ENCODE measurements at places on chromosomes 5 and 9.
A peak's percentile ranks its signal among the peaks of the same experiment; 100 is the strongest.

DNA sequence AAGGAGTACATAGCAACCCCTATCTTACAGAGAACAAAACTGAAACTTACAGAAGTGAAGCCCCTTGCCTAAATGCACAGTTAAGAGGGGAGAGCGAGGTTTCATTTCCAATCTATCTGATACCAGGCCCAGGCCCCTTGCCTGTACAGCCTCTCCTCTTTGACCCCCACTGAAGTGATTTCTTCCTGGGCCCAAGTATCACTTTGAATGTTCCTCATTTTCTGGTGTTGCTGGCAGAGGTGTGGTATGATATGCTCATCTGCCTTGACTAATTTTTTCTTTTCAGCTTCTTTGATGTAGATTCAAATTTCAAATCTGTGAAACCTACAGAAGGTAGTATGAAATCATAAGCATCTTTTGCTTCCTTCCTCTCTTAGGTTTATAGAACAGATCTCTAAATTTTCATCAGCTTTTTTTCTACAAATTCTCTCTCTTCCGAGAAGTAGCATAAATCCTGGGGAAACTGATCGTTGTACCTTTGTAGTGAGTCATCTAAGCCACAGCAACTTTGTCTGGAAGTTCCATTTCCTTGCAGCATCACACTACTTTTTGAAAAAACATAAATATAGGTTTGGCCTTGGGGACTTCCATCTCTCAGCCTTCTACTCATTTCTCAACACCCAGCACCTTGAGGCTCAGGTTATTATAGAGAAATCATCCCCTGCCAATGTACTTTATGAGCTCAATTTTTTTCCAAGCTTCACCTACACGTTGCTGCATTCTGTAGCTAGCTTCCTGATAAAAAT, 402.4 kb upstream of the PTGER4 start:
- no peak for DNase-seq

DNA sequence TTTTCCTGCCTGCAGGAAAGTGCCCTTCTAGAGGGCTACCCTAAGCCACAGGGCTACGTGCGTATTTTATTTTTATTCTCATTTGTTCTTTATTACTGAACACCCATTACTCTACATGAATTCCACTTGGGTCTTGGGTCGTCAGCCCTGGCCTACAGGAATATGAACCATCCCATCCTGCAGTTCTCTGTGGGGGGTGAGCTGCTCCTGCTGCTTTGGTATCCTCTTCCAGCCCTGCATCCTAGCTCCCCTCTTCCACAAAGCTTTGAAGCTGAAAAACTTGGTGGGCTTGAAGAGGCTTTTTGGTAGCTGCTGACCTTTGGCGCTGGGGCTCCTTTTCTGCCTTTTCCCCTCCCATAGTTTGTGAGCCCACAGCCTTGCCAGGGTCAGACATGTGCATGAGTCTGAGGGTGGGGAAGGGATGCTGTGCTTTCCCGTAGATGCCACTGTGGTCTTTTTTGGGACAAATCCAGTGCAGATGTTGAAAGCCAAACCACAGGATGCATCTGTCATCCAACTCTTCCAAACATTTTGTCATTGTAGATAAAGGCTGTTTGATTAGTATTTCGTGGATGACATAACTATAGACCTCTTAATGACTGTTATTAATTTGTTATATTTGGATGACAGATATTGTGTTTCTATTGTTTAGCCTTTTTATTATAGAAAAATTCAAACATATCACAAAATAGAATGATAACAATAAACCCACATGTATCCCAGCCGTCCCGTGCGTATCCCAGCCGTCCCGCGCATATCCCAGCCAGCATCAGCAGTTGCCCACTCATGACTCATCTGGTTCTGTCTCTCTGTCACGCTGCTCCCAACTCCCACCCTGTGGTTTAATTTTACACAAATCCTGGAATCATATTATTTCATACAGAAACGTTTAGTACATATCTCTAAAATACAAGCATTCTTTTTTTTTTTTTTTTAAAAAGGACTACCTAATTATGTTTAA, 43.9 kb downstream of the SLC46A2 start:
- DNase-seq, result no peak

DNA sequence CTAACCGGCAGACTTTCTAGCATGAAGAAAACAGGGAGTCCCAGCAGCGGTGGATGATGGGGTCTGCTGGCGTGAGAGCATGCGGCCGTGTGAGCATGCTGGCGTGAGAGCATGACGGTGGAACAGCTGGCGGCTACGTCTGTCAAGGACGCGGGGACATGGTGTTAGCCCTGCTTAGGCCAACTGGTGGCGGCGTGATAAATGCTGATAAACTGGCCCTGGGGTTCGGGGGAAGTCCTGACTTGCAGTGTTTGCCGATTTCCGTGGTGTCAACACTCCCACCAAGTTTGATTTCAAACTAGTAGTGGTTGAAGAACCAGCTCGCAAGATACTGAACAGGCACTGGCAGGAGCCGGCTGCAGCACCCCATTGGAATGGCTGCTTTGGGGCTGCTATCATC, 122.4 kb upstream of the RAPGEF1 start:
- no peak for DNase-seq

DNA sequence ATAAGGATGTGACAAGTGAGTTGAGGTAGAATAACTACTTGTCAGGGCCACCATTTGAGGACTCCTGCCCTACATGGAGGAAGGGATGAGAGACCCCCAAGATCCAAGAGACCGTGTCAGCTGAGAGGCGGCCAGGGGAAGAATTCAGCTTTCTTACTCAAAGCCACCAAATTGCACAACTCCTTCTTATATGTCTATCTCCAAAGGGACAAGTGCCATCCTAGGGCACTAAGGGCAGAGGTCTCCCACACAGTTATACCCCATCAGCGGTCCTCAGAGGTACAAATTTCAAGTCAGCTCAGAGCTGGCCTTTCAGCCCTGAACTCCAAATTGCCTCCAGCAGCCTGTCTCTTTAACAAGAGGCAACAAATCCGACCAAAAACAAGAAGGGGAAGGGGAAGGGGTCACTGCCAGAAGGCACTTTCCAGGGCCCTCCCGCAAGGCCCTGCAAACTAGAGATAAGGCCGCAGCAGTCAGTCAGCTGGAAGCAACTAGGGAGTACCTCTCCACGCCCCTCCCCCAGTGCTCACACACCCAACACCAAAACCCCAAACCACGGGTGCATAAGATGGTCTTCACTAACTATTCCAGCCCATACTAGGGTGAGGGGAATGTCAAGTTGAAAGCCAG, 6.1 kb upstream of the STOML2 start:
- DNase-seq, result no peak

DNA sequence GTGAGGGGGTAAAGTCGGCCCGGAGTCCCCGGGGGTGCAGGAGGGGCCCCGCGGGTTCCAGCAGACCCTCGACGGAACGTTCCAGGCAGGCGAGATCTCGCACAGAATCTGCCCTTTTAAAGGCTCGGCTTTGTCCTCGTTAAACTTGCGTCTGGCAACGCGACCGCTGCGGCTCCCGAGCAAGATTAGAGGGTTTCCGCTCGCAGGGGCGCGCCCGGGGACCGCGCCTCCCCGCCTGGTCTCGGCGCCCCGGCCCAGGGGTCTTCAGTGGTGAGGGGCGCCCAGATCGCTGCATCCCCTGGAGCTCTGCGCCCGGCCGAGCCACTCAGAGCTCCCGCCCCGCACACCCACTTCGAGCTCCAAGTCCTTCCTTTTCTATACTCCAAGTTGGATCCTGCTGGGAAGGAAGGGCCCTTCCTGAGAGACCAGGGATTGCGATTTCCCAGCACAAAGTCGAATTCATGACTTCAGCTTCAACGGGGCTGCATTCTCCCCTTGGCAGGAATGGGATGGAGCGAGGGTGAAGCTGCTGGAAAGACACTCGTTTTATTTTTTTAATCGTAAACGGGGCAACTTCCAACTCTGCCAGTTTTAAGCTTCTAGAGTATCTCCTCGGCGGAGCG, 11.3 kb downstream of the PROP1 start:
- DNase-seq, result peak; percentile 44

DNA sequence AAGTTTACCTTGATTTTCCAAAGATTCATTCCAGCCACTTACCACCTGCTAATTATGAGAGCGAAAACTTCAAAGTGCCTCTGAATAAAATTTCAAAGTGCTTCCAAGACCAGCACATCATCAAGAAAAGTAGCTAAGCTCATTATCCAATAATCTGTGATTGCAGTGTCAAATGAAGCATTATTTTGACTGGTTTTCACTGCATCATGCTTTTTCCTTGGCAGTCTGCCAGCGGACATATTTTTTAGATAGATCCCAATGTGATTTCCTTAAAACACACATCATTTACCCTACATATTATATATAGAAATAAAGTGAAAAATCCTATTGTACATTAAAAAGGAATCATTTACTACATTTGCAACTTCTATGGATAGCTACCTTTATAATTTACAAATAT, 508.6 kb upstream of the FAM174A start:
- peak; percentile 11 for DNase-seq

GRCh38 chr5:127229185-127229889, 61.3 kb upstream of the MEGF10 start:
- peak; percentile 41 for DNase-seq

- DNase-seq, result no peak
These were observed 515.9 kb upstream of the PAPPA start for GRCh38 chr9:115637661-115638060.

DNA sequence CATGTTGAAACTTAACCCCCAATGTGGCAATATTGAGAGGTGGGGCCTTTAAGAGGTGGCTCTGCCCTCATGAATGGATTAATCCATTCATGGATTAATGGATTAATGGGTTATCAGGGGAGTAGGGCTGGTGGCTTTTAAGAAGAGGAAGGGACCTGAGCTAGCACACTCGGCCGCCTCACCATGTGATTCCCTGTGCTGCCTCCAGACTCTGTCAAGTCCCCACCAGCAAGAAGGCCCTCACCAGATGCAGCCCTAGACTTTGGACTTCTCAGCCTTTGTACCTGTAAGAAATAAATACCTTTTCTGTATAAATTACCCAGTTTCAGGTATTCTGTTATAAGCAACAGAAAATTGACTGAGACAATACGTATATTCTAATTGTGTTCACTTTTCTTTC, 272.2 kb upstream of the DMRT1 start:
- no peak for DNase-seq

- DNase-seq, result peak; percentile 60
These were observed 27.8 kb upstream of the GRPEL2 start for GRCh38 chr5:149317281-149318048.

DNA sequence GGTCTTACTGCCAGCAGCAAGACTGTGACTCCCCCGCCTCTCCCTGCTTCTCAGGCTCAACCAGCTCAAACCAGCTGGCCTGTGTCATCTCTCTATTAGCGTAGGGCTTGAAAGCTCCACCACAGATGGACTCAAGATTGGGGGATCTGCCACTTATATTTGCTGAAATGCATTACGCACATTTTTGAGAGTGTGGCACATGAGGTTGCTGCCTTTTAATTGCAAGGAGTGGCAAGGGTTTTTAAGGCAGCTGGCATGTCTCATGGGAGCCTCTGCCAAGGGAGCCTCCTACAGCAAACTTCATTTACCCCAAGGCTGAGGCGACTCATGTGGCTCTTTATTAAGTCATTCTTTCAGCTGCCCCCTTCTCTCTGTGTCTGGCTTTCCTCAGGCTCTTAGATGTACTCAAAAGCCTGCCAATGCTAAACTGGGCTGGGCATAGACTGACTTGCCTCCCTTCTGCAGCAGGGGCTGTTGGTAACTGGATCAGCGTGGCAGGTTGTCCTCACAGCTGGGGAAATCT, 219.3 kb downstream of the SMARCA2 start:
- peak; percentile 48 for DNase-seq

DNA sequence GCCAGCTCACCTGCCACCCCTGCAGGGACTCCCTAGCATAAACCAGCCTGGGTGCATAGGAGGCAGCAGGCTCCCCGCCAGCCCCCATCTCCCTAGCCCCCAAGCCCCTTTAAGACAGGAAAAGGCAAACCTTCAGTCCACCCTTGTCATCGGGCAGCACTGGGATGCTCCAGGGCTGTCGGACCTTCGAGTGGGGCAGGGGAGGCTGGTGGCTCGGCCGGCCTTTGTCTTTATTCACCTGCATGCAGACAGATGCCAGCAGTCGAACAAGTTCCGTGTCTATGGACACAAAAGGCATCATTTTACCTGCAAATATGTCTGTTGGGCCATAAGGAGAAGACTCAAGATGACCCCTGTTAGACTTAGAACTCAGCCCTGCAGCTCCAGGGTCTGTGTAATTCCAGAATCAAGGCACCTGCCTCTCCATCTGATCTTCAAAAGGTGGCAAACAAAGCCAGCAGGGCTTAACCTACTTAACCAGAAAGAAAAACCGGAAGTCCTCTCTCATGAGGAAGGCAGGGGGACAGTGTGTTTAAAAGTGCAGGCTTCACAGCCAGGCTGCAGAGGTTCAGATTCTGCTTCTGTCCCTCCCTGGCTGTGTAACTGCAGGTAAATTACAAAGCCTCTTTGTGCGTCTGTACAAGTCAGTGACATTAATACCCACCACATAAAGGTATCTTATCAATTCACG, 16.2 kb downstream of the ANKS6 start:
- no peak for DNase-seq

- DNase-seq, result no peak
These were observed 202.5 kb downstream of the EFNA5 start for GRCh38 chr5:107468276-107468675.

GRCh38 chr5:118270526-118270925, 717.8 kb downstream of the DTWD2 start:
- DNase-seq, result no peak

DNA sequence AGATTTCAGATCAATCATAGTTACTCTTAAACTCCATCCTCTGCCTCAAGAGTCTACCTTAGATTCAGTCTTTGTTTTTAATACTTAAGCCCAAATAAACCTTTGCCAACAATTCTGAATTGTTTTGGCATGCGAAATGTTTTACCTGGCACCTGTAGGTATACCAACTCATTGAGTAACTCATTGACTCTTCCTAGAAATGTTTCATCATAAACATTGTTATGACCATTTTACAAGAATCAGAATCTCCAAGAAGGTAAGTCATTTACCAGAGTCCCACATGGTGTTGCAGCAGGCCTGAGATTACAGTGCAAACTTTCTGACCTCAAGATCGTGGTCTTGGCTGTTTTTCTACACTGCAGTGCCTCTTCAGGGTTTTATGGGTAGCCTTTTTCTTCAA, 750.4 kb downstream of the BRINP1 start:
- DNase-seq, result no peak

DNA sequence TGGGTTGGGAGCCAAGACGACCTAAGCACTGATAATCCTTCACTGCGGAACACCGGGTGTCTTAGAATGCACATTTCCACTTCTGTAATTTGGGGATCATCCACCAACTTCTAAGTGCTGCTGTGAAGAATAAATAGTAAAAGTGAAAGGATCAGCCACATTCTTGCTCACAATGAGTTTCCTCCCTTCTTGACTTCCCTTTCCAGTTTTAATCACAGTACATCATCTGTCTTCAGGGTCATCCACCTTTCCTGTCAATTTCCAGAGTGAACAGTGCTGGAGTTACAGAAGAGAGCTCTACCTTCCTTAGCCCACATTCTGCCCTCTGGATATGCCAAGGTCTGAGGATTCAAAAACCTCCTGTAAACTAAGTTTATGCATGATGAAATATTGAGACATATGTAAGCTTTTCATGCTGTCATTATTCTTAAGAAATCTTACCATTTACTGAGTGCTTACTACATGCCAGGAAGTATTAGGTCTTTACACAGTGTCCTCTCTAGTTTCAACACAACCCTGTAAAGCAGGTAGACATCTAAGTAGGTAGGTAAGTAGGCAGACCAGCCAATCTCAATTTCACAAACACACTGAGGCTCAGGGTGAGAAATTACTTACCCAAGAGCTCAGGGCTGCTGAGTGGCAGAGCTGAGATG, 105.2 kb downstream of the CDK5RAP2 start:
- no peak for DNase-seq

- no peak for DNase-seq
These were observed 163.6 kb upstream of the SEMA6A start for GRCh38 chr5:116738239-116738614.
